ENCODE measurements at places on chromosomes 4 and X.

- DNase-seq, result peak; percentile 1
Measured at GRCh38 chrX:13473442-13474163, 95.8 kb upstream of the EGFL6 start.

- no peak for DNase-seq
Measured at GRCh38 chr4:137532869-137533236, 559 bp upstream of the PCDH18 start.

- peak; percentile 23 for DNase-seq
Measured at GRCh38 chr4:972651-973424, 531 bp downstream of the DGKQ start.

GRCh38 chr4:127623797-127624083 lies 9.0 kb upstream of the INTU start:
- DNase-seq, result no peak

GRCh38 chr4:69799337-69799736 lies 38.9 kb upstream of the SULT1B1 start:
- no peak for DNase-seq

DNA sequence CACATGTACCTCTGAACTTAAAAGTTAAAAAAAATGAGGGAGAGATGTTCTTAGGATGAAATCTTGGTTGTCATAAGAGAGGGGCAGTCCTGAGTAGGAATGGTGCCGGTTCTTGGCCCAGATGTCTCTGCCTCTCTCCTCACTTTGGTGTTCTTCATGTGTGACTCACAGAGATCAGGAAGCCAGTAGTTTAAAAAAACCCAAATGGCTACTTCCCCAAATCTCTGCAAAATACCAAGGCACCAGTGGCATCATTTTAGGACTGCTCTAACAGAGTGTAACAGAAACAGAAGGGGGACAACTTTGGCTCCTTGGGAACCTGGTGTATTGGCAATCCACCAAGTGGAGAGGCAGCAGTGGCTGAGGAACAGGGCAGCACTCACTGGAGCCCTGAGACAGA lies 116.8 kb downstream of the SCD5 start:
- DNase-seq, result no peak

GRCh38 chr4:68272380-68272779 lies 26.9 kb upstream of the TMPRSS11B start:
- no peak for DNase-seq

DNA sequence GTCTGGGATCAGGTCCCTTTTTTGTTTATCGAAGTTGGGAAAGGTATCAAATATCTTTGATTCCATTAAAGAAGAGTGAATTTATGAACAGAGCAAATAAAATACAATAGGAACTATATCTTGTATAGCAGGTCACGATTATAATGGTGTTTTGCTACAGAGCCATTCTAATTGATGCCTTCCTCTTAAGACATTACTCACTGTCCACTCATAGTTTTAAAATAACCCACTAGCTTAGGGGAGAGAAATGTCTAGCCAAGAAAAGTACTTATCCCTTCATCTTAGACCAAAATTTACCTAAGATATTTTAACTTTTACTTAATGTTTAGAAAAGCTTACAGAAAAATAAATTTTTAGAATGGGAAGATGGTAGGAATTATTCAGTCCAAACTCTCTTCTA lies 112.0 kb upstream of the PABPC4L start:
- no peak for DNase-seq

GRCh38 chrX:115255003-115255402 lies 21.1 kb upstream of the LRCH2 start:
- no peak for DNase-seq

GRCh38 chr4:61628282-61628681 lies 428.2 kb downstream of the ADGRL3 start:
- no peak for DNase-seq

GRCh38 chr4:139774759-139775487 lies 109.3 kb downstream of the MGST2 start:
- DNase-seq, result no peak

DNA sequence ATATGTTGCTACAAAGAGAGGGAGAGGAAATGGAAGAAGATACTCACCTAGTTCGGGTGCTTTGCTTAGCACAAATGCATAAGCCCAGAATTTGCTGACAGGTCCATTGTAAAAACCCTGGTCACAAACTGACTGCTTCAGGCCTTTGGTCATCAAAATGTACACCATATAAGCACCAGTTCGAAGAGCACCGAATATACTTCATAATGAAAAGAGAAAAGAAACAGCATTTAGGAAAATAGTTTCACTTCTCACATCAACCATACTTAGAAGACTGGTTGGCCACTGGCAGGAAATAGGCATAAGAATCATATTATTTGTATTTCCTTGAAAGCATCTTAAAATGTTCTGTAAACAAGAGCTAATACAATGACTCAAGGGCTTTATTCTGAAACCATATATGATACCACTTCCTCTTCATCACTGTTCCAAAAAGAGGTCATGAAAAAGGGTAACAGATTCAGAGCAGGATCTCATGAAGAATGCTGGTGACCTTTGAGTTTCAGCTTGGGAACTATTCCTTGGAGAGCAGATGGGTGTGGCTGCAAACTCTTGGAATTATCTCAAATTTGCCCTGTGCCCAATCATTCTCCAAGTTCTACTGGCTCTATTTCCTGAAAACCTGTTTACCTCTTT lies 138.7 kb downstream of the ELOVL6 start:
- peak; percentile 18 for DNase-seq

GRCh38 chrX:139484591-139484990 lies 45.9 kb upstream of the F9 start:
- DNase-seq, result no peak

GRCh38 chrX:53421125-53421524 lies 1.3 kb downstream of the SMC1A start:
- no peak for DNase-seq

DNA sequence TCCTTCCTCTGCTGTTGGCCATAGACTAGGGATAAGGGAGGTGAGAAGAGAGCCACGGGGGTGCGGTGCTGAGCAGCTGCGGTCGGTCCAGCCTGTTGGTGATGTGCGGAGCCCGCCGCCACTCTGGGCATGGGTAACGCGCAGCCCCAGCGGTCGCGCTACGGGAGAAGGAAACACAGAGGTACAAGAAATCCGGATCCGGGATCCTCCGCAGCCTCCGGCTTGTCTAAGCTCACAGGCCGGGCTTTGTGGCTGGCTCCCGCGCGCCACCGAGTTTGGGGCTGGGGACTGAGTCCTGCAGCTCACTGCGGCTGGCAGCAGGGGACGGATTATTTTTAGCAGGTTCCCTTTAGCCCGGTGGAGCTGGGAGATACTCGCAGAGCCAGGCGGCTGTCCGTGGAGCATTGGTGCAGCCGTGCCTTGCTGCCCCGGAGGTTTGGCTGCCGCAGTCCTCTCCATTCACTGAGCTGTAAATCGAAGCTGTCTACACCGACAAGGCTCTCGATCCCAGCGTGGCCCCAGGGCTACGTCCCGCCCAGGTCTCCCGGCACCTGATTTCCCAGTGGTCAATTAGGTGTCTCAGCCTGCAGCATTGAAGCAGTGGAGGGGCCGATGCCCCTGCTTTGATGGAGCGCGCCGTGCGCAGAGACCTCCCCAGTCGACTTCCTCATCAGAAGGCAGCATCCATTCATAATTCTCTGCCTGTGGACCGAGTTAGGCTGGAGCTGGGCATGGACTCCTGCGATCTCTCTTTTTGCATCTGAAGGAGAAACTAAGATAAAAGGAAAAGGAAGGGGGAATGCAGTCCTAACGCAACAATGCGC lies 81.9 kb upstream of the SCML1 start:
- no peak for DNase-seq

DNA sequence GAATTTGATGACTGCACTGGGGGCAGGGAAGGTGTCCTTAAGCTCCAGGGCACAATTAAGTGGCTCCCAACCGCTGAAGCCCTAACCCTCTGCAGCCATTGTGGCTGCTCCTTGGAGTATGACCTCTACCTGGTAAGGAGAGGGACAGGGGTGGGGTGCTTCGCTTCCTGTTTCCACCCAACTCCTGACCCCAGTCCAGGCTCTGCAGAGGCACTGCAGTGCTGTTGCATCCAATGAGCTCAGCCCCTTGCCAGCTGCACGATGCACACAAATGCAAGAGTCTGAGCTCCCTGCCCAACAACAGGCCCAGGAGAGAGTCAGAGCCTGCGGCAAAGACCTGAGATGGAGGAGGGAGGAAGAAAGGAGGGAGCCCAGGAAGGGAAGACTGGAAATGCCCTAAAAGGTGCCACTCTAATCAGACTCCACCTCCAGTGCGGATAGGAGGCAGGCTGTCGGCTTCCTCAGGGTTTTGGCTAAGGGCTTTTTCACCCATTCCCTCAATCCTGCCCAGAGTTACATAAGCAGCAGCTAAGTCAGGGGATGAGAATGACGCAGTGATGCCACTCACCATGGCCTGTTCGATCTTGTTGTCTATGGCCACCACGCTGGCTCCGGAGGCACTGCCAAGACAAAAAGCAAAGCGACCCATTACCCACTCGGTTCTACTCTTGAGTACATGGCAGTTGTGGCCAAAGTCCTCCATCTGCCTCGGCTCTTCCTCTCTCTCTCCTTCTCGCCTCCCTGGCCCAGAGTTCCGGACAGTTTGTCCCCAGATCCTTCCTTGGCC lies 60.1 kb downstream of the TSC22D3 start:
- no peak for DNase-seq

- DNase-seq, result no peak
Measured at GRCh38 chrX:106952988-106953387, 32.8 kb downstream of the CLDN2 start.

GRCh38 chr4:138894709-138895108 lies 120.9 kb upstream of the NOCT start:
- no peak for DNase-seq

DNA sequence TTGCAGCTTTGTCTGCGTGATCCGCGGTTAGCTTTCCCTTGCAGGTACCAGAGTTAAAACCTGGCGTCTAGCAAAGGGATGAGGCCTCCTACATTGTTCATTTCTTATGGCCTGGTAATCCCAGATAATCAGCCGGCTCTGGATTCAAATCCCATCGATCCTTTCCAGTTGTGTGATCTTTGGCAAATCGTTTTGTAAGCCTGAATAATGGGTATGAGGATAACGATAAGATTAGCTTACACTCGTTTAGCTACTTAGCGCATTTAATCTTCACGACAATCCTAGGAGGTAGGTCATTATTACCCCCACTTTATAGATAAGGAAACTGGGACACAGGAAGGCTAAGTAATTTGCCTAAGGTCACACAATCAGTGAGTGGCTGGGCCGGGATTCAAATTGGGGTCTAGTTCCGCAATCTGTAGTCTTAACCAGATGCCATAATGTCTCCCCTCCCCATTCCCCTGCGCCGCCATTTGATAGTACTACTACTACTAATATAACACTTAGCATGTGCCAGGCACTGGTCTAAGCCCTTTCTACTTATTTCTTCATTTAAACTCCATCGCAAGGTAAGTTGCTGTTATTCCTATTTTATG lies 1.7 kb upstream of the UBA1 start:
- DNase-seq, result no peak

DNA sequence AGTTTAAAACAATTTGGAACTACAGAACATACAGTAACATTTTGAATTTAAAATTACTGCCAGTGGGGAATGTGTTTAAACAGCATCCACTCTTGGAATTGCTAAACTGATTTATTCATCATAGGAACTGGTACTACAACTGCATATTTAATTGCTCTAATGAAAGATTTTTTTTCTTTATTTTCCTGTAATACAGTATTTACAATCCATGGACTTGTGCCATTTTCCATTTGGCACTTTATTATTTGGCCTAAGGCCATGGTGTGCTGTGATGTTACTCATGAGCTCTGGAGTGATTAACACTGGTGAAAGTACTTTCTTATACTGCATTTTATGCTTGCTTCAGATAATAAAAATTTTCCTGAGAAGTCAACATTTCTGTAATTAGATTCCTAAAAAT lies 69.7 kb upstream of the NUDT6 start:
- DNase-seq, result no peak

DNA sequence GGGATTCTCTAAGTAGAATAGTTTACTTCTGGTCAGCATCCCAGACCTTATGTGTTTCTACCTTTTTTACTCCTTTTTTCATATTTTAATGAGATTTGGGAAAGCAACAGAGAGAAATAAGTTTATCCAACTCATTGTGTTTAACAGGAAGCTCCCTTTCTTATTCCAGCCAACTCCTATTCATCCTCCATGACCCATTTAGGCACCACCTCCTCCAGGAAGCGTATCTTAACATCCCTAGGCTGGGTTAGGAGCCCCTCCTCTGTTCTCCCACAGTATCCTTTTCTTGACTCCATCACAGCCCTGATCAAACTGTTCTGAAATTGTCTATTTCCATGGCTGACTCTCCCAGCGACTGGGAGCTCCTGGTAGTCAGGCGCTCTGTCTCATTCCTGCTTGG lies 18.8 kb upstream of the IQSEC2 start:
- DNase-seq, result no peak

DNA sequence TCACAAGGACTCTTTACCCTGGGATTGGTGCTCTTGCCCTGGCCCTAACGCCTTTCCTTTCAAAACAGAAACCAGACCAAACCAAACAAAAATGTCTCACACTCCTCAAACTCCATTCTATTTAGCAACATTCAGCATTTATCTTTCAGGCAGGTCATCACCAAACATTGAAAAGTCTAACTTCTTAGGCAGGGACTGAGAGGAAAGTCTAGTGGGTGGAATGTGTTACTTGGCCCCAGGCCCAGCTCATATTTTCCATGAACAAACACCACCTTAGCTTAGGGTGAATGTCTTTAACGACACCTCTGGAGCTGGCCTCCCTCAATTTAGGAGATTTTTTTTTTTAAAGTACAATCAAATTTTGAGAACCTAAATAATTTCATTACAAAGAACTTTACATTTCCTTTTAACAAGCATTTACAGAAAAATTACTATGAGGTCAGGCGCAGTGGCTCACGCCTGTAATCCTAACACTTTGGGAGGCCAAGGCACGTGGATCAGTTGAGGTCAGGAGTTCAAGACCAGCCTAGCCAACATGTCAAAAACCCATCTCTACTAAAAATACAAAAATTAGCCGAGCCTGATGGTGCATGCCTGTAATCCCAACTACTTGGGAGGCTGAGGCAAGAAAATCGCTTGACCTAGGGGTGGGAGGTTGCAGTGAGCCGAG lies 10.2 kb upstream of the N4BP2 start:
- no peak for DNase-seq

DNA sequence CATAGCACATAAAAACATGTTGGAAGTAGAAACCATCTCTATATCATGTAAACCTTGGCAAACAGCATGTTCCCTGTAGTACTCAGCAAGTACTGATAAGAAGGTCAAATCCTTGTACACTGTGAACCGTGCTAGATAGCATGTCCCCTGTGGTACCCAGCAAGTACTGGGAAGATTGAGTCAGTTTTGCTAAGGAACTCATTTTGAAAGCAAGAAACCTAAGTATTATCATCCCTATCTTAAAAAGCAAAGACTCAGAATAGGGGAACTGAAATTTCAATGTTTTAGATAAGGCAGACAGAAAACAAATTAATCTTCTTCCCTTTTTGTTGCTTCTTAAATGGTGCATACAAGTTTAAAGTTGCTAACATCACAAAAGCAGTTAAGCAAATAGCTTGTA lies 180.2 kb downstream of the RBM46 start:
- no peak for DNase-seq

All from GM18507 (cell line).